H9 (cell line): ENCODE measurements at places on chromosomes 6 and 20.

GRCh38 chr20:46253391-46253790 lies 54.9 kb downstream of the CDH22 start:
- peak; percentile 63 for DNase-seq

DNA sequence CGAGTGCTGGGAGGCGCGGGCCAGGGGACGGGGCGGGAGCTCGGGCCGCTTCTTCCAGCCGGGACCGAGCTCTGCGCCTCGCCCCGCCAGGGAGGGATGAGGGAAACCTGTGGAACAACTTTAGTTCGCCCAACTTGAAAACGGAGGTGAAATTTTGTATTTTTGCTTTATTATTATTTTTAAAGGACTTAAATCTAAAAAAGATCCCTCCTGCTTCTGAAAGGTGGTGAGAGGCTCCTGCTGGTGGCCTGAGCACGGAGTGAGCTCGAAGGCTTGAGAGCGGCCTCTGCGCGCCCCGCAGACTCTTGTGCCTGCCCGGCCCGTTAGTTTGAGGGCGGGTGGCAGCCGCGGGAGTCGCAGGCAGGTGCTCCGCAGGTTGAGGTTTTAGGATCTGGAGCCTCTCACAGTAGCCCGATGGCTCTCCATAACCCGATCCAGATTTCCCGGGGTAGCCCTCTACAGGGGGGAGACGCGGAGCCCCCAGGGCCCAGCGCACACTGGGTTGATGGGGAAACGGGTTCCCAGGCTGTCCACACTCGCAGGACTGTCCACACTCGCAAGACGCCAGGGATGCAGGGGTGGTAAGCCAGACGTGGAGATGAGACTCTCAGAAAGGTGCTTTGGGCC lies 46.2 kb upstream of the SUPT3H start:
- peak; percentile 48 for DNase-seq

DNA sequence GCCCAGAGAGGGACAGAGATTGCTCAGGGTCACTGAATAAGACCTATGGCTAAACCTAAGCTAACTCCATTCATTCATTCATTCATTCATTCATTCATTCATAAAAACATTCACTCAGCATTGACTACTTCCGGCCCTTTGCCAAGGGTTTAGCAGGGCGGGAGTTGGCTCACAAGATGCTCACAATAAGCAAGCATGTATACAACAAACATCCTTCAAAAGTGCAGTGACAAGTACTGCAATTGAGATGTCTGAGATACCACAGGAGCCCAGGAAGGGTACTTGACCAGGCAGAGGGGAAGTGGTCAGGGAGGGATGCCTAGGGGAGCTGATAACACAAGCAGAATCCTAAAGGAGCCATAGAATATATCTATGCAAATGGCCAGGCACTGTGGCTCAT lies 18.2 kb upstream of the KIAA1755 start:
- no peak for DNase-seq

- no peak for DNase-seq
Observed at GRCh38 chr6:125742024-125742423, 7.4 kb upstream of the HEY2 start.

GRCh38 chr6:147909640-147910039 lies 401.1 kb downstream of the SAMD5 start:
- DNase-seq, result no peak

DNA sequence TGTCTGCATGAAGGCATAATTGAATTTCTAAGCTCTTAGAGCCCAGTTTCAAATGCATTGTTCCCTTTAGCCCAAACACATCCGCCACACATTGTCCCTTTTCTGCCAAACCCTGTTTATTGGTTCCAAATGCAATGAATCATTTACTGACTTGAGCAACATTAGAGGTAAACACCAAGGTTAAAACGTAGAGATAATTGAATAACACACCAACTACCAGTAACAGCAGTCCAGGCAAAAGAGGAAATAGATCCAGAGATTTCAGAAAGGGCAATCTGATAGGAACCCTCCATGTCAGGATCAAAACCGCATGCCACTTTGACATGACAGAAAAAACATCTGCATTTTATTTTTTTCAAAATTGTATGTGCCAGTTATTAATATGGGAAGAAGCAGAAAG lies 114.8 kb downstream of the PKHD1 start:
- DNase-seq, result no peak

- DNase-seq, result no peak
Observed at GRCh38 chr6:136090929-136091328, 159.2 kb downstream of the MTFR2 start.

DNA sequence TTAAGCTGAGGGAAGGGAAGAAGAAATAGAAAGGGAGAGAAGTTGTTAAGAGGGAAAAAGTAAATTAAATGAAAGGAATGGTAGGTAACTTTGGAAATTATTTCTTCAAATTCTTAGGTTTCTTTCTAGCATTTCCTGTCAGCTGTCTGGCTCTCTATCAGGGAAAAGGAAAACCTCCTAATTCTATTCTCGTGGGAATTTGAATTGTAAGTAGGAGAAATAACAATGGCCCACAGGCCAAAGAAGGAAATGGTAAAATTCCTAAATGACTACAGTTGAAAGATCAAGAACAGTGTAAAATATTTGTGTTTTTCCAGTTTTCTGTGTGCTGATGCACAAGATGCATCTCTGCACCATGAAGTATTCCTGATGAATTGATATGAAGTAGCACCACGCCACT lies 173.0 kb downstream of the IBTK start:
- DNase-seq, result no peak

- DNase-seq, result no peak
Observed at GRCh38 chr20:11387189-11387754, 530.4 kb upstream of the BTBD3 start.

GRCh38 chr6:52953911-52954839 lies 40.9 kb downstream of the GSTA4 start:
- DNase-seq, result no peak

GRCh38 chr6:157967020-157967419 lies 14.6 kb upstream of the SYNJ2 start:
- no peak for DNase-seq

- no peak for DNase-seq
Observed at GRCh38 chr20:1788044-1788443, 107.2 kb upstream of the SIRPA start.

DNA sequence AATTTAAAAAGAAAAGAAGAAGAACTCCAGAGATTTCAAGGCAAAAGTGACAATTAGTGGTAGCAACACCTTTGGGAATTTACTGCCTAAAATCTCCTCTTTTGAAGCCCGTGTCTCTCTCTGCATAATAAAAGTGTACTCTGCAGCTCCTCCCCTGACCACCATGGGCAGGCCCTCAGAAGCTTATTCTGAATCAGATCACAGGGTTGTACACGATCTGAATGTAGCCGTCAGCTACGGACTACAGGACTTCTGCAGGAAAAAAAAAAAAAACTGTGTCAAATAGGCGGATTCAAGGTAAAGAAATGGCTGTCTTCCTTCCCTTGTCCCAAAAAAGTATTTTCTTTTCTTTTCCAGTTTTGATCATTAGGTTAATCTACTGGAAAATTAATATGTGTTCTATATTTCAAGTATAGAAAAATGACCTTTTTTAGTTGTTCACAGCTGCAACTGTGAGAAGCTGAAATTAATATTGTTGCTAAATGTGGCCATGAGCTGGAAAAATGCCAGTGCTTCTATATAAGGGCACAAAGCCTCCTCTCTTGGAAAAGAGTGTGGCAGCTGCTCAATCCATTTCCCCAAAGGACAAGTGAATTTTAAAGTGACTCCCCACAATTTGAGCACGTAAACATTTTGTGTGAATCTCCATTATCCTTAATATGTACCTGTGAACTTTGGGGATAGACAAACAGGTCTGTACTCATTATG lies 397.4 kb downstream of the C6orf118 start:
- no peak for DNase-seq

GRCh38 chr20:16440686-16441085 lies 132.6 kb downstream of the KIF16B start:
- DNase-seq, result no peak

DNA sequence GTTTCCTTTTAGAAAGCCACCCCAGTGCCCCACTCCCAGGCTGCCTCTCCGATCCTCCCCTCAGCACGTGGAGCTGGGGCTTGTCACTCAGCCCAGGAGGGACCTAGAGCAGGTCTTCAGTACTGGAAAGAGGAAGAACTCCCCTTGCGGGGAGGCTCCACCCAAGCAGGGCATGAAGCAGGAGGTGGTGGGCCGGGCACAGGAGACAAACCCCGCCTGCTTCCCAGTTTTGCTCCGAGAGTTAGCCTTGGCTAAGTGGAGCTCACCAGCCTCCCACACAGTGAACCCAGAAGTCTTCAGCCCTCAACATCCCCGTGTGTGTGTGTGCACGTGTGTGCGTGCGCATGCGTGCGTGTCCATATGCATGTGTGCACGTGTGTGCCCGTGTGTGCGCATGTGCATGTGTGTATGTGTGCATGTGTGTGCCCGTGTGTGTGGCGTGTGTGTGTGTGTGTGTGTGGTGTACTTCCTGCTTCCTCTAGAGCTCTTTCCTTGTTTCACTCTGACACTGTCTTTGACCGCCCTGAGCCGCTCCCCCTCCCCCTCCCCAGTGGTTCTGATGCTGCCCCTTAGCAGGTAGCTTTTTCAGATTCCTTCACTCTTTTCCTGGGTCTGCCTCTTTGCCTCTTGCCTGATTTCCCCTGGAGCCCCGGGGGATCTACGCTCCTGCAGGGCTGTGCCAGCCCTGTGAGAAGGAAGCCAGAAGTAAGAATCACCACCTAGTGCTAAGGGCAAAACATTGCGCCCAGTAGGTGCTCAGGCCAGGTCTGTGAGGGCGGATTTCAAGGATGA lies 239.8 kb downstream of the CDC5L start:
- peak; percentile 60 for DNase-seq

- DNase-seq, result no peak
Observed at GRCh38 chr6:158757753-158758090, 61.4 kb downstream of the EZR start.
